ENCODE measurements at places on chromosomes 13 and 19. TPM values are rescaled to one million over a fixed set of nuclear protein-coding genes. Genes with fewer than 3 reads are reported as not detected.

DNA sequence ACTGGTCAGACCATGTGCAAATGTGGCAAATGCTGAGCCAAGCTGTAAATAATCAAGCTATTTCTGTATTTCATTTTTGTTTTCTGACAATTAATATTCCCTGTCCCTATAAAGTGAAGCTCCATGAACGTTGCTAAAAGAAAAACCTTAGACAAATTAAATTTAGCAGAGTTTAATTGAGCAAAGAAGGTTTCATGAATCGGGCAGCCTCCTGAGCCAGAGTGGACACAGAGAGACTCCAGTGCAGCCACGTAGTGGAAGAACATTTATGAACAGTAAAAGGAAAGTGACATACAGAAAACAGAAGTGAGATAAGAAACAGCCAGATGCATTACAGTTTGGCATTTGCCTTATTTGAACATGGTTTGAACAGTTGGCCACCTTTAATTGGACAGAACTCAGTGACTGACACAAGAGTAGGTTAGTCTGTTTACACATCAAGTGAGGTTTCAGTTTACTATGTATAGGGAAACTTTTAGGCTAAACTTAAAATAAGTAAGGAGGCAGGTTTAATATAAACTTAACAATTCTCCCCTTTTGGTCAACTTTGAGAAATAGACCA, 69.7 kb downstream of the UFM1 start:
- no peak for DNase-seq

DNA sequence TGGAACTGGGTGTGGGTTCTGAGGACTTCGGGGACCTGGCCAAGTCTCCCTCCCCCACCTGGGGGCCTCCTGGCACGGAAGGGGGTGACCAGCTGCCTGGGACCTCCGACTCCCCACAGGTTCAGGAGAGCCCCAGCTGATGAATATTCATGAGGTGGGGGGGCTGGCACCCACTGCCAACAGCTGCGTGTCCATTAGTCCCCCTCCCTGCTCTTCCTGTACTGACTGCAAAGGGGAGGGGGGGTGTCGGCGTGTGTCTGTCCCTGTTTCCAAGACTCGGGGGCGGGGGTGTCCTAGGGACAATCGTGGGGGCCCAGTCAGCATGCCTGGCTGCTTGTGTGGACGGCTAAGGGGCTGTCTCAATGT, 10.6 kb upstream of the NFIX start:
- no peak for DNase-seq

GRCh38 chr13:20714161-20714560, 10.7 kb downstream of the IL17D start:
- DNase-seq: no peak

DNA sequence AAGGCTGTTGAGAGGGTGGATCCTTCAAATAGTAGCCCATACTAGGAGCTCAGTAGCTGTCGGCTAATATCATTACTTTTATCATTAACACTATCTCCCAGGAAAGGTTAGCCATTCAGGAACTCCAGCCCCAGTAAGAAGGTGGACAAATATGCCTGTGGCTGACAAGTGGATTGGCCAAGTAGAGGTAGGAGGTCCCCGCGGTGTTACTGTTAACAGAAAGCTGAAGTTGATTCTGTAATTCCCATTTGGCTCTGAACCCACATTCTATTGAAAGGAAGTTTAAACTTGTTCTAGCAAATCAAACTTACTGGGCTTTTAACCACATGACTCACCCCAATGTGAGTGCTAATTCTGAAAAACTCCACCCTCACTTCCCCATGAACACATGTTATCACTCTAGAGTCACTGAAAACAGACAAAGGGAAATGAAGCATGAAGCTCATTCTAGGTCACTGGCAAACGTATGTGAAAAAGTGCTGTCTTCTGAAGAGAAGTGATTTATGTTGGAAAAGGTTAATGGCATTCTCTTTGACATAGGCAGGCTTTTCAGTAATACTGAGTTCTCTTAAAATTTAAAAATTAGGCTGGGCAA, 273.5 kb downstream of the FGF14 start:
- no peak for DNase-seq

DNA sequence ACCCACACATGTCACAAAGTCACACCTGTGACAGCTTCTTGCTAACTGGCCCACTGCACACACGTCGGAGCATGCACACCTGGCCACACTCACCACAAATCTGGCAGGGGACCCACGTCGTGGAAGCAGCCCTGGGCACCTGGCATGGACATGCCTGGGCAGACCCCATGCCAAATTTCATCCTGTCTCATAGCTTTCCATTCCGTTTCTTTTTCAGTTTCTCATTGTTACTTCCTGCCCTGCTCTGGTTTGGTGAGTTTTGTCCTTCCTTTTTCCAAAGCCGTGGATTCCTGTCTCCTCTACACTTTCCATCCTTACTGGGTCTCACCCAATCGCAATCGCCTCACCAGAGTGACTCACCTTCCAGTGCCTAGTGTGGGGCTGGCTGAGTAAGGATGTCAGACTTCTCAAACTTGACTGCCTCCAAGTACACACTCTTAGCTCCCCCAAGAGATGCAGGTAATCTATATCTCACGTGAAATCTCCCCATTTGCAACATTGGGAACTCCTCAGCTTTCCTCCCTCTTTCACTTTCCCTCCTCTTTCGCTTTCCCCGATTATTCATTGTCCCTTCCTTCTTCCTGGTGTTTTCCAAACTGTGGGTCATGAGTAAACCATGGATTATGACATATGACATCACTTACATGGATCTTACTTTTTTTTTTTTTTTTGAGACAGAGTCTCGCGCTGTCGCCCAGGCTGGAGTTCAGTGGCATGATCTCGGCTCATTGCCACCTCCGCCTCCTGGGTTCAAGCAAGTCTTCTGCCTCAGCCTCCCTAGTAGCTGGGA, 1.6 kb upstream of the BBC3 start:
- no peak for DNase-seq

GRCh38 chr13:73861136-73861535, 273.1 kb downstream of the KLF12 start:
- DNase-seq: no peak

DNA sequence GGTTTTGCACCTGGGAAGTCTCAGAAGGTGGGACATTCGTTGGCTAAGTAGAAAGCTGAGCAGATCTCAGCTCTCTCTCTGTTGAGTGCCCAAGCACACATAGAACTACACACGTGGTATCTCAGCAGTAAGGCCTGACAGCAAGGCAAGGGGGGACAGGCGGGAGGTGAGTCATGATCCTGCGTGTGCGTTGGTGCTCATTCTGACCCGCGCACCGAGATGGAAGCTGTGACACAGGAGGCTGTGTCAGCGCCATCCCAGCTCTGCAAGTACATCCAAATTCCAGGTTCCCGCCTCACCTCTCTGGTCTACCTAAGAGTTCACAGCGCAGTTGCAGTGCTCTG, 135.7 kb downstream of the USP12 start:
- DNase-seq: no peak

DNA sequence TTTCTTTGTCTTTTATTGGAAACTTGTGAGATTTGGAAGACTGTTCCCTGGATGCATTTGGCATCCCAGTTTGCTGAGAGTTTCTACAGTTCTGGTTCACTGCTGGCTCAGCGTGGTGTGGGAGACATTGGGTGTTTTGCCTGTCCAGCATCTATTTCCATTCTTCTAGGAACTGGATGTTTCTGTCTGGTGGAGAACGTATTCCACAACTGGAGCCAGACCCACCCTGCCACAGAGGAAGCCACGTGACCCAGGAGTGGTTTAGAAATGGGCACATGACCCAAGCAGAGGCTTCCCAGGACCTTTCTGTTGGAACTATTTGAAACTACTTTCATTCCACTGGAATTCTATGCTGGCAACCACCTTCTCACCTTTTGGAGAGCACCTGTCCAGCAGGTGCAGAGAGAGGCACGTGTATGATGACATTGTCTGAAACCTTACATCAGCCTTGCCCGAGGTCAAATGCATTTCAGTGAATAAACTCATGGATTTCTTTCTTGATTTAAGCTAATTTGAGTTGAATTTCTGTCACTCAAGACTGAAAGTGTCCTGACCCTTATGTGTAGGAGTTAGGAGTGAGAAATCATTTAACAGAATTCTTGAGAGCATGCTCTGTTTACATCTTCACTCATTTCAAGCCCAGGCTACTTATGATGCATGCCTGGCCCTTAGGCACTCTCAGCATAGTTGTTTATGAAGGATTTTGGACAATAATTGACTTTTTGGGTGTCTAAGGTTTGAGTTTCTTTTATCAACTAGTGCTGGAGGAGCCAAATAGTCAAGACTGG, 121.8 kb downstream of the AKAP11 start:
- no peak for DNase-seq

DNA sequence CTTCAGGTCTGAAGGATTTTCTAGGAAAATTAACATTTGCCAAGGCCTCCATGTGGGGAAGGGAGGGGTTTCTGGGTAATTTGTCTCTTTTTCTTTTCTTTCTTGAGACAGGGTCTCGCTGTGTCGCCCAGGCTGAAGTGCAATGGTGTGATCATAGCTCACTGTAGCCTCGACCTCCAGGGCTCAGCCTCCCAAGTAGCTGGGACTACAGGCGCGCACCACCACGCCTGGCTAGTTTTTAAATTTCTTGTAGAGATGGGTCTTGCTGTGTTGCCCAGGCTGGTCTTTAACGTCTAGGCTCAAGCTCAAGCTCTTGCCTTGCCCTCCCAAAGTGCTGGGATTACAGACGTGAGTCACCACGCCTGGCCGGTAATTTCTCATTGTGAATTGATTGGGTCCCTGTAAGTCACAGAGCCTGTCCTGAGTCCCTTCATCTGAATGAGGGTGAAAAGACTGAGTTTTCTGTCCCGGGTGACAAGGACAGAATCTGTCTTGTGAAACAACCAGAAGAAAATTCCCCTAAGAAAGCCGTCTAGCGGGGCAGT, 10.0 kb upstream of the SPC24 start:
- no peak for DNase-seq

DNA sequence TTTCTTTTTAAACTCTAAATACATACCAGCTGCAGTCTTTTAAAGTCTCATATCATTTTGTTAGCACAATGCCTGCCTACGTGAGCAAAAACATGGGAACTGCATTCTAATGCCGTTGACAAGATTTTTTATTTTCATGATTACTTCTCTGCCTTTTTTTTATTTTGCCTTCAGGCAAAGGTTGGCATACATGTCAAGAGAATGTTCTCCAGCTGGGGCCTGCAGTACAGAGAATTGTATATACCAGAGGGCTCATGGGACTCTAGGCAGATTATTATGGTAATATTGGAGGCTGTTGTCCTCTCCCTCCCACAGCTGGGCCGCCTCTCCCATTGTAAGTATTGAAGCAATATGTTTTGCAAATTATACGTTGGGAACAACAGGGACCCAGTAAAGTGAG, 53.9 kb upstream of the OBI1 start:
- DNase-seq: no peak

DNA sequence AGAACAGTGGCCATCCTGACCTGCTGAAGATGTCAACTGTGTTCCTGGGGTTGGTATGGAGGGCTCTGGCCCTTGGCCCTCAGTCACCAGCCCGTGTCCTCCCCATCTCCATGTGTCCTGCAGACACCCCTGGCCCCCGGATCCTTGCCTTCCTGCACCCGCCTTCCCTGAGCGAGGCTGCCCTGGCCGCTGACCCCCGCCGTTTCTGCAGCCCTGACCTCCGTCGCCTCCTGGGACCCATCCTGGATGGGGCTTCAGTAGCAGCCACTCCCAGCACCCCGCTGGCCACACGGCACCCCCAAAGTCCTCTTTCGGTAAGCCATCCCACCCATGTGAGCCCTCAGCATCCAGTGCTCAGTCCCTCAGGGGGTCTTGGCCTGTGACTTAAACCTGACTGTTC, 24.8 kb downstream of the HIF3A start:
- DNase-seq: no peak

GRCh38 chr13:106879806-106880205, 311.9 kb upstream of the ARGLU1 start:
- no peak for DNase-seq

DNA sequence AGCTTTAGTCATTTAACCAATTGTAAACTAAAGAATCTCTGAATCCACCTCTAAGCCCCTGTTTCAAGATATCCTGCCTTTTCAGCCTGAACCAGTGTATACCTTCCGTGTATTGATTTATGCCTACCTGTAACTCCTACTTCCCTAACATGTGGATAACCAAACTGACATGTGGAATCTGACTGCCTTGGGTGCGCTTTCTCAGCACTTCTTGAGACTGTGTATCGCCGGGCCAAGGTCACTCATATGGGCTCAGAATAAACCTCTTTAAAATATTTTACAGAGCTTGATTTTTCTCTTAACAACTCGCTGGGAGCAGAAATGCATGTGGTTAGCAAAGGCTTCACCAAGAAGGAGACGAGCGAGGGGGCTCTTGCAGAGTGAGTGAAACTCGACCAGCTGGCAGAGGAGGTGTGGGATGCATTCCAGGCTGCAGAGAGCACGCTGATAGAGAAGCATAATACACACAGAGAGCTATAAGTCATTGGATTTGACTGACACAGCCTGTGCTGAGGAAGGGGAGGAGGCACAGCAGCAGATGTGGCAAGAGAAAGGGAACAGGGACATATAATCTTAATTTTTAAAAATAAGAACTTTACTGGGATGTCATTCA, 268.2 kb upstream of the MAB21L1 start:
- no peak for DNase-seq

- DNase-seq: no peak
These were observed 331.6 kb downstream of the DLEU7 start for GRCh38 chr13:50511877-50512341.

DNA sequence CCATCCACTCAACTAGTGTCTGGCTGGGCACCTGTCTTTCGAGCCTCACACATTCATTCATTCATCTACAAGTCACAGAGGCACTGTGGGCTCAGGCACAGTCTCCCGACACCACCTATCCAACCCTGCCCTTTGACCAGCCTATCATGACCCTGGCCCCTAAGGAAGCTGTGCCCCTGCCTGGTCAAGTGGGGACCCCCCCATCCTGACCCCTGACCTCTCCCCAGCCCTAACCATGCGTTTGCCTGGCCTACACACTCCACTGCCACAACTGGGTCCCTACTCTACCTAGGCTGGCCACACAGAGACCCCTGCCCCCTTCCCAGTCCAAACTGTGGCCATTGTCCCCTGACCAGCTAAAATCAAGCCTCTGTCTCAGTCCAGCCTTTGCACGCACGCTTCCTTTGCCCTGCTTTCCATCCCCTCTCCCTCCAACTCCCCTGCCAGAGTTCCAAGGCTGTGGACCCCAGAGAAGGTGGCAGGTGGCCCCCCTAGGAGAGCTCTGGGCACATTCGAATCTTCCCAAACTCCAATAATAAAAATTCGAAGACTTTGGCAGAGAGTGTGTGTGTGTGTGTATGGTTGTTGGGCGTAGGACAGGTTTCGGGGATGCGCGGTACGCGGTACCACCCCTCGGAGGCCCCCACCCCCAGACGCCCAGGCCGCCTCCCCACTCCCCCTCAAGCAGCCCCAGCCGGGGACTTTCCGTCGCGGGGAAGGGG, 404 bp upstream of the IL27RA start:
- DNase-seq: no peak

- no peak for DNase-seq
These were observed 104.5 kb downstream of the SUCLA2 start for GRCh38 chr13:47896546-47896945.

GRCh38 chr19:28505134-28505533, 707.8 kb downstream of the UQCRFS1 start:
- DNase-seq: no peak

The PET100 gene
- polyA plus RNA-seq: 53.7 TPM

The ZNF320 gene
- polyA plus RNA-seq: 10.4 TPM

The DIAPH3 gene
- polyA plus RNA-seq: 0.42 TPM

The EFNB2 gene
- 13.5 TPM for polyA plus RNA-seq

The CLEC17A gene
- polyA plus RNA-seq: 0.12 TPM

The TNFRSF19 gene
- polyA plus RNA-seq: 3.7 TPM

The TEX26 gene
- not detected for polyA plus RNA-seq

The SERTM1 gene
- polyA plus RNA-seq: 1.7 TPM

The CASP14 gene
- not detected for polyA plus RNA-seq

All from ovary (tissue), 10 donors.